ENCODE measurements at places on chromosomes 1 and 21.
A peak's percentile ranks its signal among the peaks of the same experiment; 100 is the strongest.

DNA sequence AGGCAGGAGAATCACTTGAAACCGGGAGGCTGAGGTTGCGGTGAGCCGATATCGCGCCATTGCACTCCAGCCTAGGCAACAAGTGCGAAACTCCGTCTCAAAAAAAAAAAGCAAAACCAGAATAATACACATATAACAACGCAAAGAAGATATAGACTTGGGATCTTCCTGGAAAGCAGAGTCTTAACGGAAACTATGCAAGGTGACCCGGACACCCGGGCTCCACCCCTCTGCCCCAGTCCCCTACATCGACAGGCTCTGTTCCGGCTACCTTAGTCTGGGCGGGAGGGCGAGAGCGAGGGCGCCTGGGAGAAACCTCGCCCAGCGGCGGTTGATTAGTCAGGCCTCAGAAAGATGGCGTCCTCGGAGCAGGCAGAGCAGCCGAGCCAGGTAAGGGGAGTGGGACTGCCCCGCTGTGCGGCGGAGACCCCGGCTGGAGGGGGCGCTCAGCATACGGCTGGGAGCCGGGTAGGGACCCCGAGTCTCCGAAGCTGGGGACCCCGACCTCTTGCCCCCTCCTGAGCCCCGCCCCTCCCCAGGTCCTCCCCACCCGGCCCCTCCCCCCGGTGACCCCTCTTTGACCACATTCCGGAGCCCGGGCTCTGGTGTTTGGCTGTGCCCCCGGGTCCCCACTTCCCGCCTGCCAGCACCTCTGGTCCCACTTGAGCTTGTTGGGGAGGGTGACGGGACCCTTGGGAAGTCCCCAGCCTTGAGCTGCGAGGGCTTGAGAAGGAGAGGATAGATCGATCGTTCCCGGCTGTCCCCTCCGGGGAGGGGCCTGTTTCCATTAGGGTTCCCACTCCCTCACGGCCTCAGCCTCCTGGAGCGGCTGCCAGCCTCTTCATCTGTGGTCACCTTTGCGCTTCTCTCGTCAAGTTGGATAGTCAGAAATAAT is at the start of gene PEX14:
PEX14 (plus strand) TSS at position 338 of the 895 bp plus-strand sequence; CDS start at position 355, 17 bp downstream.
- peak; percentile 38 for DNase-seq

DNA sequence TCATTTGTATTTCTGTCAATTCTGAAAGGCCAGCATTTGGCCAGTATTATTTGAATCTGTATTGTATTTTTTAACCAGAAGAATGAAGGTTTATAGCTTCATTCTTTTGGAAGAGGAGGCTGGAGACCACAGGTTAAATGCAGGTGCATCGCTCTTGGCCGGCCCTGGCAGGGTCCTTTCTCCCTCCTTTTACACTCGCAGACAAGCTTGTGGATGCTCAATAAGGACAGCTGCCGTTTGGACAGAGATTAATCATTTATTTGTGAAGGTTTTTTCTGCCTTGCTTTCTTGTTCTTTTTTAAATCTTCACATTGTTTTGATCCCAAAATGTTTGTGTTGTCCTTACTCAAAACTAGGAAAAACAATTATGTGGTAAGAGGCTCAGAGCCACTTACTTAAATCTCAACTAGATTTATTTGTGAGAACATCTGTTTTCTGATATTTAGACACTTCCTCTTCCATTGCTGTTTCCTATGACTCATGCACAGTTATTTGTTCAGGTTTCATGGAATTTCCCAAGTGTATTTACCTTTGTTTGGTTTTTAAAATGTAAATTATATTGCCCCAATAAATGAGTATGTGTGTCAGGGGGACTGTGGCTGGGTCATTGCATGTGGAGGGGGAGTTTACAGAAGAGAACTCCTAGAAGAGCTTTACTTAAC is 46.7 kb upstream of the LAMC2 start:
- DNase-seq, result no peak

- no peak for DNase-seq
Observed at GRCh38 chr1:114033961-114034360, 54.7 kb downstream of the OLFML3 start.

- DNase-seq, result no peak
Observed at GRCh38 chr1:2544093-2544874, 11.9 kb upstream of the TNFRSF14 start.

- DNase-seq, result no peak
Observed at GRCh38 chr1:85570446-85571180, 9.9 kb upstream of the CCN1 start.

DNA sequence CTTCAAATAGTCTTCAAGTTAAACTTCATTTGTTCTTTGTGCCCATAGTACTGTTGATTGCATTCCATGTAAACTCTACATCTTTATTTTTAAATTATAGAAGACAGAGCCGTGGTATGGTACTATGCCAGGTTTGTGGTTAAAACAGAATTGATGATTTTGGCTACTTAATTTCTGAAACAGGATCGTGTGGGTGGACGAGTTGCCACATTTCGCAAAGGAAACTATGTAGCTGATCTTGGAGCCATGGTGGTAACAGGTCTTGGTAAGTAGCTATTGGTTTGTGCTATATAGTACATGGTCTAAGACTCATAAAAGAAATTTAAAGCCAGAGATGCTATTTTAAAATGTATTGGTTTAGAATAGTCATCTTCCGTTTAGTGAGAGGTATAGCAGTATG is 38.0 kb downstream of the KDM1A start:
- no peak for DNase-seq

- DNase-seq, result no peak
Observed at GRCh38 chr1:54967372-54967771, 13.1 kb upstream of the TMEM61 start.

- DNase-seq, result no peak
Observed at GRCh38 chr1:63774617-63775417, 1.0 kb downstream of the ROR1 start.

- no peak for DNase-seq
Observed at GRCh38 chr1:194339471-194339870, 1153.1 kb upstream of the B3GALT2 start.

DNA sequence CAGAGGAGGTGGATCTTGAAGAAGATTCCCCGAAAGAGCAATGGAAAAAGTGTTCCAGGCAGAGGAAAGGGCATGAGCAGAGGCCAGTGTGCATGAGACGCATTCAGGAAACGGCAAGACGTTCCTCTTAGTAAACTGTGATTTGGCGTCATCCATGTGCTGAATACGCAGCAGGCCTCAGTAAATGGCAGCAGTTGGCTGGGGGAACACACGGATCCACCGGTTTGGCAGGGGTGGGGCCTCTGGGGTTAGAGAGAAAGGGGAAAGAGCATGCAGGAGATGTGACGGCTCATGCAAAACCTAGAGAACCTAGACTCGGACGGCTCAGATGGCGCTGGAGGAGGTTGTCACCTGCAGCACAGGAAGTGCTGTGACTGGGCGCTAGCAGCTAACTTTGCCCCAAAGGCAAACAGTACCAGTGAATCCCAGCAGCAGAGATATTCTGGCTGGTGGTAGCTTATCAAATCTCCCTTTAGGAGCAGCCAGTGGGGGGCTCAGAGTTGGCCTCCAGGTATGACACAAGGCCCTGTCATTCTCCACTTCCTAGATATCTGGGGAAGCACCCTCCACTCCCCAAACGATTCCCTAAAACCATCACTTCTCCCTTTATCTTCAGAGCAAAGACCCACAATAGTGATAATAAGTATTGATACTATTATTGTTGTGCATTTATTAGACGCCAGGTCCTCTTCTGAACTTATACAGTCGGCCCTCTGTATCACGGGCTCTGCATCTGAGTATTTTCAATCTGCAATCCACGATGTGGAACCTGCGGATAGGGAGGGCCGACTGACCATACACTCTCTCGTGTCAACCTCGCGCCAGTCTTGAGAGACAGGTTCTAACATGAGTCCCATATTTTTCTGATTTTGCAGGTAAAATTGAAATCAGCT is 7.6 kb downstream of the LAPTM5 start:
- no peak for DNase-seq

- no peak for DNase-seq
Observed at GRCh38 chr1:206686478-206687249, 2.0 kb downstream of the MAPKAPK2 start.

- DNase-seq, result no peak
Observed at GRCh38 chr1:47431534-47431933, 6.3 kb upstream of the FOXD2 start.

DNA sequence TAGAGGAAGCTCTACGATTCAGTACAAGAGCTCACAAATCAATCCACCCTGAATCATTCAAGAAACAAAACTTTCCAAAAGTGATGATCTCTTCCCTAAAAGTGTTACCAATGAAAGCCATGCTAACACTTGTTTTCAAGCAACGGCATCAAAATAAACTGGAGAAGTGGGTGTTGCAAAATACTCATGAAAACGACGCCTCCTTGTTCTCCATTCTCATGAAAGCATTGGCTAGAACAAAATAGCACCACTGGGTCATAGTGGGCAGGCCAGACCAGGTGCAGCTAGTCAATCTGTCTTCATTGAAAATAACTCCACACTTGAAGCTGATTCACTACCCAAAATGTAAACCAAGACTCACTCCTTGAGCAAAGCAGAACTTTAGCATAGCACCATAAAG is 4.3 kb downstream of the TIAM1 start:
- no peak for DNase-seq

DNA sequence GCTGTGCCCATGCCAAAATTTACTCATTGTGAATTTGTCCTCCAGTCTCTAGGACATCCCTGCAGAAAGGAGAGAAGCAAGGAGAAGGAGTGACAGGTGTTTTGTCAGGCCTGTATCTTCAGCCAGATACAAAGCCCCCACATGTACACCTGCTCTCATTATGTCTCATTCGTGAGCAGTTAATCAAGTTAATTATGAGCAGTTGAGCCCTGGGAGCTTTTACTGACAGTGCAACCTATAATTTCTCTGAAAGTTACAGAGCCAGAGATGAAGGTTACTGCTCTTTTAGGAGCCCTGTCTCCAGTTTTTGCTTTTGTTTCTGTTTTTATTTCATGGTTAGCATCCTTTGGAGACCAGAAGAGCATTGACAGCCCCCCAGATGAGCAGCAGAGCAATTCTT is 5.0 kb upstream of the ILDR2 start:
- DNase-seq, result no peak

- DNase-seq, result no peak
Observed at GRCh38 chr1:153649863-153650235, 8.7 kb upstream of the SNAPIN start.

GRCh38 chr1:208242146-208242545 is 2.0 kb downstream of the PLXNA2 start:
- DNase-seq, result no peak

DNA sequence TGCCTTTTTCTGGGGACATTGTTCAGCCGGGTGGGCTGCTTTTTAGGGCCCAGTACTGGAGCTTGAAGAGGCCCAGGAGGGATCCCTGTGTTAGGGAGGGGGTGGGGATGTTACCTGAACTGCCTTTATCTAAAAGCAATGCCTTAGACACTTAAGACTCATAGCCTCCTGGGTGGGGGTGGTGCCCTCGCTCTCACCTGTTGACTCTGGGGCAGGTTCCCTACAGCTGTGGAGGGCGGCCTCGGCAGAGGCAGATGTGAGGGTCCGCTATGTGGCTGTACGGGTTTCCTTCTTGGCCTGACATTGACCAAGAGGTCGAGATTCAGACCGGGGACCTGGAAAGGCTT is 716 bp downstream of the INAVA start:
- DNase-seq, result no peak

DNA sequence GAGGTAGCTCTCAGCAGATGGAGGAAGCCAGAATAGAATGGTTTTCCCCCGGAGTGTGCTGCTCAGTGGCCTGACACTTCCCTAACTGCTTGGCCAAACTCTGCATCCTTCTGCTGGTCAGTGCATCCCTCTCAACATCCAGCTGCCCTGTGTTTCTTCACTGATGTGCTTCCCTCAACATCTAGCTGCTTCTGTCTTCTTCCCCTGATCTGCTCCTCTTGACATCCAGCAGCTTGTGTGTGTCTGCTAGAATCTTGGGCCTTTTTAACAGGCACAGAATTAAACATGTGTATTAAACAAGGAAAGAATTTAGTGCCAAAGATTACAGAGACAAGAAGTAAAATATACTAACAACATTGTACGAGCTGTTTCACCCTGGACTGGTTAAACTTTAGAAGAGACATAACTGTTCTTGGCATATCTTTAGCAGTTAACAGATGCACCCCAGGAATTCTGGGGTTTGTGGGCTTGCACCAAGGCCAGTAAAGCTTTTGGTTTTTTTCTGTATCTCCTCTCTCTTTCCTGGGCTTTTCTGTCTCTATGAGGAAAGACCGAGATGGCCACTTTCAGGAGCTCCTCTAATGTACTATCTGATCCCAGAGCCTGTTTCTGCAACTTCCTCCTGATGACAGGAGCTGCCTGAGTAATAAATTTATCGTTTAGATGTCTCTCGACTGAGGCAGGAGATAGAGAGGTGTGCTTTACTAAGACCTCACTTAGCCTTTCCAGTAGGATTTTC is 34.8 kb upstream of the HSD3B1 start:
- DNase-seq, result no peak
